SK-N-SH (cell line): ENCODE measurements at places on chromosomes 6 and 20. TPM values are rescaled to one million over a fixed set of nuclear protein-coding genes. Genes with fewer than 3 reads are reported as not detected.

DZANK1 gene
- 3.3 and 4.6 TPM in 2 replicates for polyA plus RNA-seq

DNA sequence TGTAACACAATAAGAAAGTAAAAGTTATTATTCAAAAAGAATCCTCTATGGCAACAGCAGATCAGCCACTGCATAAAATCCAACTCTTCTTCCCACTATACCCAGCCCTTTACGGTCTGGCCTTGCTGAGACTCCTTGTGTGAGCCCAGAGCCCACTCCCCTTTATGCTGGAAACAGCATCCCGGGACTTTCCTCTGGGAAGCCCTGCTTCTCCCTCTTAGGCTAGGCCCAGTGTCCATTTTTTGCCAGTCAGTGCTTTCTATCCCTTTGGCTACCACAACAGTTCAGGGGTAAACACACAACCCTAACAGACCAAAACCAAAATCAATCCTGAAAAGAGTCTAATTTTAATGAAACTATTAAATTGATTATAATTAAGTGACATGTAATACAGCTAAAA lies 20.6 kb downstream of the FKBP5 start:
- no peak for DNase-seq

TP53INP2 gene
- 4.9 and 6.4 TPM in 2 replicates for polyA plus RNA-seq

DNA sequence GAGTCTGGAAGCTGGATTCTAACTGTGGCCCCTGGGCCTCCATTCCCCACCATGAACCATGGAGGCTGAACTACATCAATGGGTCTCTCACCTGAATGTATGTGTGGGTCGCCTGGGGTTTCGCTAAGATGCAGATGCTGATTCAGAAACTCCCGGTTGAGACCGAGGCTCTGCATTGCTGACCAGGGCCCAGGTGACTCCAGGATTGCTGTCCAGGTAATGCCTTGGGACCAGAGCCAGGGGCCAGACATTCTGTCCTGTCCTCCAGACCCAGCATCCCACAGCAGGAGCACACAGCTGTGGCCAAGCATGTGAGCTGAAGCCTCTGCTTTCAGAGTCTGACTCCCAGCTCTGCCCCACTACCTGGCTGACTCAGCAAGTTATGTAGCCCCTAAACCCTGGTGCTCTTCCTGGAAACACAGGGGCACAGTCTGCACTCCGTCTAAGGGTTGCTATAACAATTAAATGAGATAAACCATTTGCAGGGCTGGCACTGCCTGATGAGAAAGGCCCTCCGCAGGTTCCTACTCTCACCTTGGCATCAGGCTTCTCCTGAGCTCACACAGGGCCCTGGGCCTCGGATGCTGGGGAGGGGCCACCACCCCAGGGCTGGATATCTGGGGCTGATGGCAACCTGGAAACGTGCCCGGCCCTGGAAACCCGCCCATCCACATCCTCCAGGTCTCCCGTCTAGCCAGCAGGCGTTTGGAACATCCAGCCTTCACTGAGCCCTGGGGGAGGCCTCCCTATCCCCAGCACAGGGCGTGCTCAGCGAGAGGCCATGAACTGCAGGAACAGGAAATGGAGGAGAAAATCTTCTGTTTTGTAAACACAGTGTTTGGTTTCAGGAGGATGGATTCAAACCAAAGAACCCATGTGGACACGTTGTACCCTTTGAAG lies 175.7 kb downstream of the DLL1 start:
- DNase-seq = peak; percentile 29

OR2H2 gene
- polyA plus RNA-seq = not detected in 2 replicates

DNA sequence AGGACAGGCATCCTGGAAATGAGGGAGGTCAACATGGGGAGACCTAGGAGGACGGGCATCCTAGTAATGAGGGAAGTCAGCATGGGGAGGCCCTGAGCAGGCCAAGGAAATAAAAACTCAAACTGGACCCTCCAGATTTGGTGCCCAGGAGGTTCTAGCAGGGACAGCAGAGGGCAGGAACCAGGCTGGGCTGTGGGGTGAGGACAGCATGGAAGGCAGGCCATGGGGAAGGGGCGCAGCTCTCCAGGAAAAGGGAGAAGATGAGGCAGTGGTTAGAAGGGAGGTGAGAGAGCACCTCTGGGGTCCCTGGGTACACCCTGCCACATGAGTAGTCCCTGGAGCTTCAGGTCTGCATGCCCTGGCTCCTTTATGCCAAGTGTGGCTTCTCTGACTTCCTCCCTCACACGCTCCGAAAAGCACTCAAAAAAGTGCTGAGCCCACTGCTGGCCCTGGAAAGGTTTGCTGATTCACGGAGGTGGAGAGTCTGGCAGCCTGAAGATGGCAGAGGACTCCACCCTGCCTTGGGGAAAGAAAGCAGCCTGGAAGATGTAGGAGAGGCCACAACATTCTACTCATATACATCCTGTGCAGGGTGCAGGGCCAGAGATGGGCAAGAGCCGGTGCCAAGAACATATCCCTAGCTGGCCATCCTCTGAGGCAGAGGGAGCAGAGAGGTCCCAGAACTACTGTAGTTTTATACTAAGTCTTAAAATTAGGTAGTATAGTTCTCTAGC lies 154.9 kb downstream of the MRPL14 start:
- no peak for DNase-seq

DNA sequence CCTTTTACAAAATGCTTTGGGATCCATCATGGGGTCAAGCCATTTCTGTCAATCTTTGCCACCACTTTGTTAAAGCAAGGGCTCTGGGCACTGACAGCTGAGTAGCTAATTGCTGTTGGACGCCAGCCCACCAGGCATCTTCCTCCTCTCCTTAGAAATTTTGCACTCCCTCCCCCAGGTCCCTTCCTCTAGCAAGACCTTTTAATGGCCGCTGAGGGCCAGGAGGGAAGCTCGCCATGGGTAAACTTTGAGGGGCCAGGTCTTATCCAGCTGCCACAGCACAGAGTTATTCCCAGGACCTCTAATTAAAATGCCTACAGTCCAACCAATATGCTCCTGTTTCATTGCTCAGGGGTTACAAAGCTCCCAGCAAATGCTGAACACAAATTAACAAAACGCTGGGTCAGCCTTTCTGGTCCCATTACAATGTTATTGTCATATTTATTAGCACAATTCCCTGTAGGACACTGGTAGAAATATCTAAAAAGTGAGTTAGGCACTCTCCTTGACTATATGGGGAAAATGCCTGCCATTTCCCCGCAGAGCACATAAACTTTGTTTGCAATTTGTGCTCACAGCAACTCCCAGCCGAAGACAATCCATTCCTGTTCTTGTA lies 16.8 kb downstream of the SCML4 start:
- DNase-seq = no peak
